Inflammatory macrophage treated with lipopolysaccharide for 1 hour (primary cell): ENCODE measurements at places on chromosomes 5 and 9.

DNA sequence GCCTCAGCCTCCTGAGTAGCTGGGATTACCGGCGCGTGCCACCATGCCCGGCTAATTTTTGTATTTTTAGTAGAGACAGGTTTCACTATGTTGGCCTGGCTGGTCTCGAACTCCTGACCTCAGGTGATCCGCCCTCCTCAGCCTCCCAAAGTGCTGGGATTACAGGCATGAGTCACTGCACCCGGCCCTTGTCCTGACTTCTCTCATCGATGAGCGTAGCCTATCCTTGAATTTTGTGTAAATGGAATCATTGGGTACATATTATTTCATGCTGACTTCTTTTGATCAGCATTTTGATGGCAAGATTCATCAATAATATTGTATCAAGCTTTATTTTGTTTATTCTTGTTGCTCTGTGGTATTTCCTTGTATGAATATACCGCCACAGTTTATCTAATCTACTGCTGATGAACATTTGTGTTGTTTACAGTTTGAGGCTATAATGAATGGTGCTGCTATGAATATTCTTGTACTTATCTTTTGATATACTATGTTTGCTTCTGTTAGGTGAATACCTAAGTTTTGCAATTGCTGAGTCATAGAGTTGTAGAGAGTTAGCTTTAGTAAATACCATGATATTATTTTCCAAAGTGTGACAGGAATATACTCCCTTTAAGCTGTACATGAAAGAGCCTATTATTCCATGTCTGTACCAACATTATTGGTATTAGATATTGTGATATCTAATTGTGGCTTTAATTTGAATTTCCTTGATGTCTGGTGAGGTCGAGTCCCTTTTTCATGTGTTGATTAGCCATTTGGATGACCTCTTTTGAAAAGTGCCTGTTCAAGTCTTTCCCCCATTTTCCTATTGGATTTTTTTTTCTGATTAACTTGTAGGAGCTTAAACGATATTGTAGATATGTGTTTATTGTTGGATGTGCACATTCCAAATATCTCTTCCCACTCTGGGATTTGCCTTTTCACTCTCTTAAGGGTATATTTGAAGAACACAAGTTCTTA is 107.5 kb downstream of the RGS3 start:
- no peak for DNase-seq

DNA sequence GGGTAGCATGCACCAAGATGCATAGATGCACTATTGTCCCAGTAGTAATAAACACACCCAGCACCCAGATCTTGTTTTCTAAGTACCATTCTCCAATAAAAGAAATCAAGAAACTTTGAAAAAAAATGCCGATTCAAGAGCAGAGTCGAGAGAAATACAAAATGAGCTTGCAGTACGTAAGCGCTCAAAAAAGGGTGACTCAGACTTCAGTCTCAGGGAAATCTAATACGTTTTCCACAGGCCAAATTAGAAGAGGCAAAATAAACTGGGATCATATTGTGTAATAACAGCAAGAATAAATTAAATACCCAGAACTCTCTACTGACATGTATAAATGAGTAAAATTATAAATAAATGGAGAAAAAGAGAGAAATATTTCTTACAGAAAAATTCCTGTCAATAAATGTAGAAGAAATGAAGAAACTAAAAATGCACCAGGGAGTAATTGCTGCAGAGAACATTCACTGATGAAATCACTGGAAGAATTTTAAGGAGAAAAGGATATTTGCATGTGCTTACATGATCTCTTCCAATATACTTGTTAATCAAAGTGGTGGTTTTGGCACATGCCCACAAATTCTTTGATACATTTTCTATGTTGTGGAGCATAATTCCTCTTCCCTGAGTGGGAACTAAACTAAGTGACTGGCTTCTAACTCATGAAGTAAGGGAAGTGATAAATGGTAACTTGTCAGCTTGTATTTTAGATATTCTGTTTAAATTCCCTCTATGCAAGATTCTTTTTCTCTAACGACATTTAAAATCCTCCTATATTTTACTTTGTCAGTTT is 567.6 kb upstream of the ADAMTS16 start:
- DNase-seq, result no peak

DNA sequence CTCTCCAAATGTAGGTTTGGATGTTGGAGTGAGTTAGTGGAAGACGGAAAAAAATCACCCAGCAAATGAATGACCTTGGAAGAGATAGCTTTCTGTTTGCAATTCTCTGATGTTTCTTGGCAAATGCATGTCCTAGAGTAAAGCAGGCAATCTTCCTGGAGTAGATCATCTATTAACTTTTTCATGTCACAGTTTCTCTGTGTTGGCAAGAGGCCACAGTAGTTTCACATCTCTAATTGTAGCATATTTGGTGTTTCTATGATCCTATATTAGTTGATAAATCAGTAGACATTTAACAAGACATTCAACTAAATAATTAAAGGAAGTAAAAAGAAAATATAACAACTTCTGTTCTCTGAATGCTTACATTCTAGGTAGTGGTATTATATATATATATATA is 138.2 kb upstream of the MINAR2 start:
- DNase-seq, result no peak

DNA sequence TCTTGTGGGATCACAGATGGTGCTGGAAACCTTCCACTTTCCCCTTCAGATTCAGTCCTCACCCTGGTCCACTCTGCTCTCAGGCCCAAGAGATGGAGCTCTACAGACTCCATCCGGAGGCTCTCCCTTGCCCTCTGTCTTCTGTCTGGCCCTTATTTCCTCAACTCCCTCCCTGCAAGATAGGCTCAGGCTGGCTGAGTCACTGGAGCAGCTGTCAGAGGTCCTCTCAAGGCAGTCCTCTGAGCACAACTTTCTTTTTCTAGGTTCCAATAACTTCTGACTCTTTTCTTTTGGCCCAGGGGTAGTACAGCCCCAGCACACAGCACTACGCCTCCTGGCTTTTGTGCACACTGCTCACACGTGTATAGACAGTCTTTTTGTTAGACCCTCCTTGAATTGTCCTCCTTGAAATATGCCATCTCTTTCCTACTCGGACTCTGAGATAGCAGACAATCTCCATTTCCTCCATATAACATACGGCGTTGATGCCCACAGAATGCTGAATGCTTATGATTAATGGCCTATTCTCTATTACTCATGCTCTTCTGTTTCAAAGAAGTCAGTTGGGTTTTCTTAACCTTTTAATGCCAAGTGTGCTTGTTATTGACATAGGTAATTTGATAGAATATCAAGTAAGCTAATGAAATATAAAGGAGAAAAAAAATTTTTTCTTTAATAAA is 193.1 kb downstream of the SLC12A2 start:
- DNase-seq, result no peak

DNA sequence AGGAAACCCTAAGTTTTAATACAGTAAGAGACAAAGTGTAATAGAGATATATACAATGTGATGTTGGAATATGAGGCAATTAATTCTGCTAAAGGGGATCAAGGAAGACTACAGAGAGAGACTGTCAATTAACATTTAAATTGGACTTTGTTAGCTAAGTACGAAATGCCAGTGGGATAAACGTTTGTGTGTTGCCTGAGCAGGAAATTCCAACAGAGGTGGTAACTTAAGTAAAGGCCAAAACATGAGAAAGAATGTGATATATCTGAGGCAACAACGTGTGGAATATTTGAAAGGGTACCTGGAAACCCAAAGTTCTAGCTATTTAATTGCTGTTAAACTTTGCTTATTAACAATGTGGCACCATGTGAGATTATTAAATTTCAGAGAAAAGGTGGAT is 1666.9 kb upstream of the WWC1 start:
- no peak for DNase-seq

DNA sequence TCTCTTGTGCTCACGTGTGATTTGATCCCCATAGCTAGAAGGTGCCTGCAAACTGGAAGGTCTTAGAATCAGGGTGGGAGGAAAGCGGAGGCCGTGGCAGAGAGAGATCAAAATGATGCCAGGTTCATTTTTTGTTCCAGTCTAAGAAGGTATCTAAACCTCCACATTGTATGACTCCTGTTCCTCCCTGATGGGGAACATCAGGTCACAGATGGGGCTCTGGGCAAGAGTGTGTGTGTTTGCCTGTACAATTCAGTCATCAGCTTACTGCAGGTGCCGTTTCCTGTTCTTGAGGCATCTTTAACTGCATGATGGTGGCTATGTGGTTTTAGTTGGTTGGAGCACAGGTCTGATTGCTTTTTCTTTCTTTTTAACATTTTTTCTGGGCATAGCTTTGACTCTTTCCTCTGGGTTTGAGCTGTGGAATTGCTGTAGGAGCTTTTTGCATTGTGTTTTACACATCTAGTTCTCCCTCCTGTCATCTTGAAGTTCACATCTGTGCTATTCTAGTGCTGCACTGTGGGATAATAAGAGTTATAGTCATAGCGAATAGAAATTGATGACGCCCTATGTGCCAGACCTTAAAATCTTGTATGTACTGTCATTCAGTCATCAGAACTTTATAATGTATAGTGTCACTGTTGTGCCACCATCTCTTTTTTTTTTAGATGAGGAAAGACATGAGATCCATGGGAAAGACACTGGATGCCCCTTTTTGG is 30.8 kb downstream of the ARHGAP26 start:
- no peak for DNase-seq

DNA sequence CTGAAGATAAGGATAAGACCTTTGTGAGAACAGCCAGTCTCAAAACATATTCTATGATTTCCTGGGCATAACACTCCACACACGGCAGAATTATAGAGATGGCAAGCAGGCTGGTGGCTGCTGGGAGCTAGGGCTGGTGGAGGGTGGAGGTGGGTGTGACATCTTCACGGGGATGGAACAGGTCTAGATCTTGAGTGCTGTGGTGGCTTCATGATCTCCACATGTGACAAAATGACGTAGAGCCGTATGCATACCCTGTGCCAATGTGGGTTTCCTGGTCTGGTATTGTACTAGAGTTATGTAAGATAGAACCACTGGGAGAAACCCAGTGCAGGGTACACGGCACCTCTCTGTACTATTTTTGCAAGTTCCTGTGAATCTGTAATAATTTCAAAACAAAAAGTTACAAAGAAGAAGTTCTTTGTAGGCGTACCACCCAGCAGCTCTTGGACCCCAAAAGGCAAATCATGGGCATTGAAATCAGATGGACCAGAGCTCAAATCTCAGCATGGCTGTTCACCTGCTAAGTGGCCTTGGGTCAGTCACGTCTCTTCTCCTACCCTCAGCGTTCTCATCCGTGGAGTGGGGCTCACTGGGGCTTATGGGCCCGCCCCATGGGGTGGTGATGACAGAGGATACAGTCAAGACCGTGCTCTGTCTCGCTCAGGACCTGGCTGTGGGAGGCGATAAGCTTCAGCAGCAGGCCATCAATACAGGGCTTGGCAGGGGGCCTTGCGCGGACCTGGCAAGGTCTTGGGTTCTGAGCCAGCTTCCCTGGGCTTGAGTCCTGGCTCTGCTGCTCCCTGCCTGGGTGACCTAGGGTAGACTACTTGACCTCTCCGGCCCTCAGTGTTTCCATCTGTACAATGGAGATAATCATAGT is 74.7 kb upstream of the UNC5A start:
- DNase-seq, result no peak

- DNase-seq, result no peak
Measured at GRCh38 chr5:34460496-34460895, 195.6 kb upstream of the RAI14 start.

DNA sequence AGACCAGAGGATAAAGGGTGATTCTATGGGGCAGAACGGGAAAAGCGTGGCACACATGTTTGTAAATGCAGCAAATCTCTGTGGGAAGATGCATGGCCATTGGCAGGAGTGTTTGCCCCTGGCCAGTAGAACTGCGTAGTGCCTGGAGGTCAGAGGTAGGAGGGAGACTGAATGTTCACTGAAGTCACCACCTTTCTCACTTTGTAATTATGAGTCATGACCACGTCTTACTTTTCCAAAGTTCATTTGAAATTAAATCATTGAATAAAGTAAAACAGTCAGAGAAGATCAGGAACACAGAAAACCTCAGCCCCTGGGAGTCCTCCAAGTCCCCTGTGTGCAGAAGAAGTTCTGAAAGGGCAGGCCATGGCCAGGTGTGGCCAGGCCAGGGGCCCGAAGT is 4.6 kb downstream of the PTGES start:
- no peak for DNase-seq

DNA sequence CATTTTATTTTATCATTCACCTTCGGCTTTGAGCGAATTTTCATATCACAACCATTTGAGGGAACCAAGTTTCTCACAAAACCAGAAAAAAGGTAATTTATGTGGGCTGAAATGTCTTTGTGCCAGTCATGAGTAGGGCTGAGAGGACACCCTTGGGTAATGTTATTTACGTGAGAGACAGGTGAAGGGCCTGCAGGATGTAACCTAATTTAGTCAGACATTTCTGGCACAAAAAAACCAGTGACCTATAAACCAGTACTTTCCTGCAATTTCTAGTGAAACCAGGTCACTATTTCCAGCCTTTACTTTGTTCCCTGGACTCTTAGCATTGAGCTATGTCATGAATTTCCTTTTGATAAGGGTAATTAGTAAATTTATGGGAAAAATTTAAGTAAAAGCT is 17.2 kb upstream of the CCDC112 start:
- DNase-seq, result no peak

- no peak for DNase-seq
Measured at GRCh38 chr9:7433508-7434292, 365.9 kb downstream of the DMAC1 start.

GRCh38 chr5:142360607-142361120 is 35.8 kb upstream of the SPRY4 start:
- no peak for DNase-seq

- DNase-seq, result peak; percentile 90
Measured at GRCh38 chr9:107760469-107761242, 271.1 kb upstream of the KLF4 start.

GRCh38 chr5:37988454-37989046 is 148.7 kb upstream of the GDNF start:
- DNase-seq, result no peak

DNA sequence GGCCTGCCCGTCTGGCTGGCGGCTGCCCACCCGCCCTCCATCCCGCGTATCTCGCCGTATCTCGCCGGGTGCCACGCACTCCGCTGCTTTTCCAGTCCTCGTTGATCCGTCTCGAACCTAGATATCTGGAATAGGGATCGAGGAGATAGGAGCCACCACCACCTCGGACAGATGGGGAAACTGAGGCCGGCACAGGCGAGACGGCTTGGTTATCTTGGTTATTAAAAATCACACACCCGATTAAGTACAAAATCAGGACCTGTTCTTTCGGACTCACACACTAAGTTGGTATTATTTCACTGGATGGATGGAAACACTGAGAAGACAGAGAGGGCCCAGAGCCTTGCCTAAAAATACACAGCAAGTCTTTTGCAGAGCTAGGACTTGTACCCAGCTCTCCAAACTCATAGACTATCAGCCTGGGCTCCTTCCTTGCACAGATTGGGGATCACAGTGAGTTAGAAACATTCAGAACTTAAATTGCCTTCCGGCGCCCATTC is 678 bp downstream of the SLC26A2 start:
- DNase-seq, result no peak

- no peak for DNase-seq
Measured at GRCh38 chr9:17905366-17905765, 326.5 kb downstream of the SH3GL2 start.

DNA sequence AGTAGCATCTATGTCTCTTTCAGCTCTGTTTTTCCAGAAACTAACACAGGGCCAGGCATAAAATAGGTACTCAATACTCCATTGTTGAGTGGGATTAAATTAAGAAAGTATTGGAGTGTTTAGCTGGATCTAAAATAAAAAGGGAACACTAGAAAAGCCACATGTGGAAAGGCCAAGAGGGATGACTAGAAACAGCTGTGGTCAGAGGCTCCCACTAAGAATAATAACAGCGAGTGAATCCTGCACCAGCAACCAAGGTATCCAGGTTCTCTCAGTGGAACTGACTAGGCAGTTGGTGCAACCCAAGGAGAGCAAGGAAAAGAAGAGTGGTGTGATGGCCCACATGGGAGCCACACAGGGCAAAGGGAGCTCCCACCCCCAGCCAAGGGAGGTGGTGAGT is 31.5 kb upstream of the RGMB start:
- DNase-seq, result no peak
